NCI-H1930 (cell line): ENCODE measurements at places on chromosomes 1 and 21.

GRCh38 chr1:24191860-24192259 lies 4.8 kb upstream of the IFNLR1 start:
- DNase-seq: no peak

- no peak for DNase-seq
Observed at GRCh38 chr1:53303726-53304515, 23.9 kb downstream of the LRP8 start.

GRCh38 chr1:9996624-9997582 lies at the start of gene RBP7:
RBP7 (plus strand) TSS chr1:9997228; CDS start chr1:9997259, 31 bp downstream.
- no peak for DNase-seq

DNA sequence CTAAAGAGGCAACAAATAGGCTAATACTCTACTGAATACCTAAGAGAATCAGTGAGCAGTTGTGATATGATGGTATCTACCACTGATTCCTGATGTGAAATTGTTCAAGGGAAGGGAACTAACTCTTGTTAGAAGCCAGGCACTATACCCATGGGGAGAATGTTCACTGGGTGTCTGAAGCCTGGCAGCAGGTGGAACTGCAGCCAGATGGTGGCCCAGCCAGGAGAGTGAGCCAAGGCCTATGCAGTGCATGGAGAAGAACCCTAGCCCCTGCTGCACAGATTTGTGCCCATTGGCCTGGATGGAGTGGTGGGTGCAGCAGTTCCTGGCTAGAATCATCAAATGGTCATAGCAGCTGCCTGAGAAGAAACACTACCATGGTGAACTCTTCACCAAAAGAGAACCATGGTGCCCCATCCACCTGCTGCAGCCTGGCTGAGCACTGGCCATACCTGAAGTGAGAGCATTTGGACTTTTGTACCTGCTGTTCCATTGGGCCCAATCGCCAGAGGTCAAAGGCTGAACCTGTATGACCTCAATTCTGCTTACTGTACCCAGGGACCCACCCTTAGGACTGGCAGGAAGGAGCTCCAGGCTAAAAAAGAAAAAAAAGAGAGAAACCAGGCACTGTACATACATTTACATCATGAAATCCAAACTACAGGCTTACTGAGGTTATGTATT lies 118.8 kb upstream of the IVNS1ABP start:
- DNase-seq: no peak

DNA sequence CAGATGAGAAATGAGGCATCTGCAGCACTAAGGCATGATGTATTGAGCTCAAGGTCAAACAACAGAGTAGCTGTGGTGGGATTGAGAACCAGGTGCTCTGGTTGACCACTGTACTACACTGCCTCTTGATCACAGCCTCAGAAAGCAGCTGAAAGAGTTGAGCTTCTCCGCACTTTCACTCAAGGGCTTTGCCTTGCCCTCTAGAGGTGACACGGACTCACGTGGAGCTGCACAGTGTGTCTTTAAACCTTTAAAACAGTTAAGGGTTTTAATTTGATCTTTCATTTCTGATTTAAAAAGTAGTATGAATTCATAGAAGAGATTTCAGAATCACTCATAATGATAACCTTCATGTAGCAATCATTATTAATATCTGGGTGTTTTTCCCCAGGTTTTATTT lies 132.5 kb downstream of the RWDD3 start:
- no peak for DNase-seq

GRCh38 chr1:235434001-235434400 lies 66.8 kb downstream of the TBCE start:
- DNase-seq: no peak
